Activated T-helper 1 cell treated with anti-CD3 and anti-CD28 coated beads, Interleukin-2, amount 50 U/mL, for 16 hours (primary cell): ENCODE measurements at places on chromosomes 6 and 20.
A peak's percentile ranks its signal among the peaks of the same experiment; 100 is the strongest.

GRCh38 chr20:58695895-58696375, 3.3 kb downstream of the NPEPL1 start:
- no peak for DNase-seq

DNA sequence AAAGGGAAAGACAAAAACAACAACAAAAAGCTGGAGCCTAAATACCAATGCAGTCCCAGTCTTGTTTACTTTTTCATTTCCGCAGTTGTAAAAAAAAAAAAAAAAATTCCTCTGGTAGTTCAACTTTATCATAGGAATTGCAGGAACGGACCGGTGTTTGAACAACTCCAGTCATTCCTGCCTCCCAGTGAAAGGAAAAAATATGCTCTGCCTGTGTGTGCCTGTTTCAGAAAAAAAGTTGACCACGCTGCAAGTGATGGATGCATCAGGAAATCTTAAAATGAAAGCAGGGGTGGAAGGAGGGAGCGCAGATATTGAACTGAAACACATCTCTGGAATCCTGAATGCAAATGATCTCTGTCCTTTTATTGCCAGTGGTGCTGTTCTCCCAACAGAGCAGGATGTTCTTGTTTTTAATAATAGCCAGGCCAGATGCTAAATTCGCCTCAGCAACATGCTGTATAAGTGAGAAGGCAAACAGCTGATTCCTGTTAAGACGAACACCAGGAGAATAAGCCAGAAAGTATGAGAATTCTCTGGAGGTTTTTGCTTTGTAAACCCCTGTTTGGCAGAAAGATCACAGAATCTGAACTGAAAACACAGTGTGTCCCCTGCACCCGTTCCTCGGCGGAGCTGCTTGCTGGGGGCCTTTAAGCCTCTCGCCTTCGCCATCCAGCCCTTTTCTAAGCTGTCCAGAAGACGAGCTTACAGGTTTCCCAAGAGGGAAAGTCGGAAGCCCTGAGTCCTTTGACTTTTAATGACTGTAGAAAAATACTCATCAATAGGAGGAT, 178.4 kb upstream of the SUPT3H start:
- no peak for DNase-seq

DNA sequence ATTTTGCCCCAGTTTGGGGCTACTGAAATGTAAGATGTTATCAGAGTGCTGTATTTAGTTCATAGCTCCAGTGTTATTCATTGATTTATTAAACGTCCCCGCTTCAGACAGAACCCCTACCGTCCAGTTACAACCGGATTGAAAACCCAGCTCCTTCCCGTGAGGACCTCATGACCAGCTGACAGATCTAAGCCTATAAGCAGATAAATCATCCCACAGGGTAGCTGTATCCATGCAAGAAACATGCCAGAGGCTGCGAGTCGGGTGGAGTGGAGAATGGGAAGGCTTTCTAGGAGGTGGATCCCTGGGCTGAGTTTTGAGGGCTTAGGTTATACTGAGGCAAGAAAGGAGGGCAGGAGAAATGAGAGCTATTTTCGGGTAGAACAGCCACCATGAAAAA, 260.0 kb downstream of the ARID1B start:
- DNase-seq: no peak

DNA sequence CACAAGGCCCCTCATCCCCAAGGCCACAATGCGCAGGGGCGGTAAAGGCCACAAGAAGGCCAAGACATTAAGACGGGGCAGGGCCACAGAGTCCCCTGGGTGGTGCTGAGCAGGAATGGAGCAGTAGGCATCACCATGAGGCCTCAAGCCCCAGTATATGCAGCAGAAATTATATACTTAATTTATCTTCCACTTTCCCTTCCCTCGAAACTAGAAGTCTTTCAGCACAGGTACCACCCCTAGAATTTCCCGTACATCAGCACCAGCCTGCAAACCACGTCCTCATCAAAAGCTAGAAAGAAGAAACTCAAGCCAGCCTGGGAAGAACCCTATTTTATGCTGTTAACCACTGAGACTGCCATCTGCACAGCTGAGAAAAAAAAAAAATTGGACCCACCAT, 89.4 kb downstream of the PLG start:
- no peak for DNase-seq

- DNase-seq: no peak
Observed at GRCh38 chr6:170405311-170405975, 98.9 kb downstream of the FAM120B start.

GRCh38 chr20:48041078-48041780, 255.9 kb upstream of the SULF2 start:
- DNase-seq: no peak

- DNase-seq: no peak
Observed at GRCh38 chr6:89084954-89085353, 4.4 kb downstream of the PNRC1 start.

DNA sequence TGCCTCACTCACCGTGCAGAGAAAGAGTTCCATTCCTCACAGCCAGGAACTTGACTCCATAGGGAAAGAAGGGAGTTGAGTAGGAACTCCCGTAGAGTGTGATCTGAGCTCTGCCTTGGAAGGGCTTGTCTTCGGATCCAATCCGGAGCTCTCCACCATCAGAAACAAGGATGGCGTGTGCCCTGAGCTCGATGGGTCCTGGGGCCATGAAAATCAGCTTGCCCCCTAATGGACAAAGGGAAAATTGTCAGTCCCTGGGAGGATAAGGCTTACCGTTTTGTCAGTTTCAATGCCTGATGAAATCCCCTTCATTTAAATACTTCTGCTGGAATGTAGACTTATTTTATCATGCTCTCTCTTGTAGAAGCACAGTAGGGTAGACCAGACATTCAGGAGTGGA, 153.3 kb downstream of the PKHD1 start:
- DNase-seq: no peak

DNA sequence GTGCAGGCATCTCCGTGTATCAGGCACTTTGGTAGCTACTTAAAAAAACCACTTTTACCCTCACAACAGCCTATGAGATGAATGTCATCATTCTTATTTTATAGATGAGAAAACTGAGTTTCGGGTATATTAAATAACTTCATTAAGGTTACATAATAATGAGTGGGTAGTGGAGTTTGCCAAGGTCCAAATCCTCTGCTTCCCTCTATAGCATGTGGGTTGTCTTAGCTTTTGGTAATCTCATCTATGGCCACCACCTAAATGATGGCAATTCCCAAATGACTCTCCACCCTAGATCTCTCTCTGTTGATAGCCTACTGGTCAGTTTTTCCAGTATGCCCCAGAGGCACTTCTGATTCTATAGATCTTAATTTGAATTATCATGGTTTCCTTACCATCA, 3.7 kb upstream of the RNF144B start:
- no peak for DNase-seq

GRCh38 chr6:108609276-108609769, 48.6 kb downstream of the FOXO3 start:
- no peak for DNase-seq

DNA sequence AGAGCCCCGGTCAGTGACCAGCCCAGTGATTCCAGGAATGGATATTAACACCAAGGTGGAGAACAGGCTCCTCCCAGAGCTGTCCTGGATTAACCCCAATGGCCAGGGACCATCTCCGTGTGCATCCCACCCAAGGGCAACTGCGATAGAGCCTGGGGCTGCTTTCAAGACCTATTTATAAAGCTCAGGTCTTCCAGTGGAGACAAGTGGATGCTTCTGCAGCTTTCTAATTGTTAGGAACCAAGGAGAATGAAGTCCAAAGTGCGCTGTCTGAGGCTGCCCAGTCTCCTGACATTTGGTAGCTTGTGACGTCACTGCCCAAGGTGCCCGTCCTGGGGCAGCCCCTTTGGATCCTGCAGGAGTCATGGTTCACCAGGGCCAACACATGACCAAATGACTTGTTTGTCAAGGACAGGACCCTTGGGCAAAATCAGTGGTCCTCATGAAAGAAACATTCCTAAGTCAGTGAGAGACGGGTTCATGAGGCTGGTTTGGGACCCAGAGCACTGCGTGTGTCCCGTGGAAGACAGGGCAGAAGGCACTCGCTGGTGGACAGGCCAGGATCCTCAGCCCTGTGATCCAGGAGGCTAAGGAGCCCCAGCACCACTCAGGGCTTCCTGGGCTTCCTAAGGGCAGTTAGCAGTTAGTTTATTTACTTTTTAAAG, 174.9 kb downstream of the ANKRD60 start:
- no peak for DNase-seq

- DNase-seq: no peak
Observed at GRCh38 chr6:28251661-28252008, 434 bp downstream of the ZKSCAN4 start.

- DNase-seq: no peak
Observed at GRCh38 chr20:15065794-15066193, 728.4 kb upstream of the FLRT3 start.

GRCh38 chr6:168956884-168957730, 296.5 kb downstream of the THBS2 start:
- no peak for DNase-seq

DNA sequence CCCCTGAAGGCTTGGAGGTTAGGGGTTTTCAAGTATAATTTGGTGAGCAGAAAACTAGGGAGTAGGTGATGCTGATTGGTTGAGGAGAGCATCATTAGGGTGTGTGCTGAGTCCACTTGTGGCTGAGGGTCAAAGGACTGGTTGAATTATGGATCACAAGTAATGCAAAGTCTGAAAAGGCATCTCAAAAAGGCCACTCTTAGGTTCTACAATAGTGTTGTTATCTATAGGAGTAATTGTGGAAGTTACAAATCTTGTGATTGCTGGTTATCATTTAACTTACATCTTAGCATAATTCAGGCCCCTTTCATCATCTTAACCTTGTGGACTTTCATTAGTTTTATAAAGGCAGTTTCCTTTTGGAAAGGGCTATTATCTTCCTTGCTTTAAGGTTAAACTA, 60.8 kb downstream of the UBR2 start:
- DNase-seq: no peak

GRCh38 chr6:77313595-77313994, 149.7 kb downstream of the HTR1B start:
- DNase-seq: no peak

DNA sequence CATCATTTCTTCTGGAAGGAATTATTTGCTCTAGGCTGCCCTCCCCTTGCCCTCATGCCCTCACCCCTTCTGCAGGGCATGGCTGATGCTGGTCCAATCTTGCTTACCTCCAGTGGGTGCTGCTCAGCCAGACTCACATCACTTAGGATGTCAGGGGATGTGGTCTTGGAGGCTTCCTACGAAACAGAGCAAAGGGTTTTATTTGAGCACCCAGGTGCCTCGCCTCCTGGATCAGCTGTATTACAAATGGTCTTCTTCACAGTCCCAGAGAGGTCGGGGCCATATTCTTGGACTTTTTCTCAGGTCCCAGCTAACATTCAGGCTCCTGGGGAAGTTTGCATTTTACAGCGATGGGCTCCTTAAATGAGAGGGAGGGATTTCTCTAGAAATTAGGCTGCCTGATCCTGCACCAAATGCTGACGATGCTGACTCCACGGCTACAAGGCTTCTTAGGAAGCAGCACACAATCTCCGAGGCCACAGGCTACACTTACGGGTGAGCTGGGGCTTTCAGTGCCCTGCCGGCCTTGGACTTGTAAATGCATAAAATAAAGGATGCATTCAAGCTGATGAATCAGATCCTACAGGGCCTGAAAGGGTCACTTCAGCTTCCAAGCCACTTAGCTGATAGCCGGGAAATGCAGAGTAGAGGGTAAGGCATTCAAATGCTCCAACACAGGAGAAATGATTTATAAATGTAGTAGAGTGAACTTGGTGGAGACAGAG, 159.8 kb upstream of the ECI2 start:
- no peak for DNase-seq

DNA sequence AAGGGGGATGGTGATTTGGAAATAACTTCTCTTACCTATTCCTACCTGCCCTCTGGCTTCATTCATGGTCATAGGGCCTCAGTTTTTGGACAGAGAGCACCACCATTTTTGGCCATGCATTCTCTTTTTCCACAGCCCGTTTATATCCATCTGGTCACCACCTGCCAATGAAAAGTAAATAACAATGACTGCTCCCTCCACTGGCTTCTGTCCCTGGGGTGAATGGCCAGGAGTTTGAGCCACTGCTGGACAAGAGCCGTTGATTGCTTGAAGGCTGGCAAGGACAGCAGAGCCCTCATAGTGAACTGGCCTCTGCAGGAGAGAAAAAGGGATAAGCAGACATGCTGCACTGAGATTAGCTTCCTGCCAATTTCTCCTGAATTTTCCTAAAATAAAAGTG, 261.8 kb downstream of the ADGB start:
- no peak for DNase-seq

DNA sequence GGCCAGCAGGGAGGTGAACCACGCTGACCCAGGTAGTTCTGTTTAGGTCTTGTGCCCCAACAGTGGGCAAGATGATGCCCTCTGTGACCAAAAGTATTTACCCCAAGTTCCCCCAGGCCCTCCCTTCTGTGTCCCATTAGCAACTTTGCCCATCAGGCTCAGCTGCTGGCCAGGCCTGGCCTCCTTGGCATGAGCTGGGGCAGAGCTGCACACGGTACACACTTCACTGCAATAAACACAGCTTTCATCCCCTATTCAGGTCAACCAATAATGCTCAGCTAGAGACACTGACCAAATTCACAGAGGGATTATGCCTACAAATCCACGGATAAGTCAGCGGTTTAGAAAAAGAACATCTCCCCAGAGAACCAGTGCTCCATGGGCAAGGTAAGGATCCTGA, 103.7 kb downstream of the SLC23A2 start:
- no peak for DNase-seq

GRCh38 chr20:17407550-17407949, 123.6 kb downstream of the BFSP1 start:
- DNase-seq: no peak

DNA sequence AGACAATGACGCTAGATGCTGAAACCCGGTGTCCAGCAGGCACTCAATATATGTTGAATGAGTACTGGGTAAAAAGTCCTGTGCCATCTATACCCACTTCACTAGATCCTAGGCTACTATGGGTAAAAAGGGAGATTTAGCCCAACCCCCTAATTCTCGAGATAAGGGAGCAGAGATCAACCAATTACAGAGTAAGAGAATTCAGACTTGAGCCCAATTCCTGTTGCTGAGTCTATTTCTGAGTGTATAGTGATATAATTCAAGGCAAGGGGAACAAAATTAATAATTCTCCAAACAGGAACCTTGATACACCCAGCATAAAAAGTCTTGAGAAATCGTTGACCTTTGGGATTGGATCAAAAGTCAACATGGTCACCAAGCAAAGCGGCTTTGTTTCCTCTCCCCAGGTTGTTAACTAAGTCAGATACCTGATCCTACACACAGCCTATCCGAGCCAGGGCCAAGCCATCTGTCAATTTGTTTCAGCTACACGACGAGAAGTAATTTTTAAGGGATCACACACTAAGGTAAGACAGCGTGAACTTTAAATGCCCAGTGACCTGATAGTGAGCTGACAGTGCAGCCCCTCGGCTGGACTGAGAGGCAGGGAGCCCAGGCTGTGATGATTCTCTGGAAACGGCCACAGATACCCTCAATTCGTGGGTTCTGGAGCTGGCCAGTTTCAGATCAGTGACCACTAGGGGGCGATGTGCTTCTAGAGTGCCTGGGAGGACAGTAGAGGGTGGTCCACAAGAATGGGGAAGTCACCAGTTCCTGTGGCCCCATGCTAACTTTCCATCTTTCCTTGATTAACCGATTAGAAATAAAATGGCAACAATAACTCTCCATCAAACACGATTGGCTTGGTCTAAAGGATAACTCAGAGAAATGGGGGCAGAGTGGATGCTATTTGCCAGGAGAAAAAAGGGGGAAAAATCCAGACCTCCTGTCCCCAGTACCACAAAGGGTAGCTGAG, 46.2 kb downstream of the SLC22A23 start:
- DNase-seq: peak; percentile 16
